ENCODE measurements at places on chromosomes 1 and 21.

DNA sequence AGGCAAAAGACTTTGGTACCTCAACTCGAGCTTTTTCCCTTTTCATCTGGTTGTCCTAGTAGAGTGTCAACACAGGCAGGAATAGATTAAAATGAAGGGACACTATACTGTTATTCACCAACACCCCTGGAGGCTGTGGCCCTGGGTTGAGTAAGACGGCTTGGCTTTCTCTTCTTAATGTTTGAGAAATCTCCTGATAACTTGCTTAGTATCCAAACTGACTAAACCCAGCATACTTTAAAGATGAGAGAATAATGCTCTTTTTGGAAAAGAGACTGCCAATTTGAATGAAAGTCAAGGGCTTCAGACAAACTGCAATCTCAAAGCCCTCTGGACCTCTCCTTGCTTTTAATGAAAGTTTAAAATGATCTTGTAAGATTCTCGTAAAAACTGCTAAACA, 2.6 kb upstream of the SLC30A1 start:
- DNase-seq, result no peak

GRCh38 chr1:184881941-184882913, 92.1 kb downstream of the NIBAN1 start:
- no peak for DNase-seq

DNA sequence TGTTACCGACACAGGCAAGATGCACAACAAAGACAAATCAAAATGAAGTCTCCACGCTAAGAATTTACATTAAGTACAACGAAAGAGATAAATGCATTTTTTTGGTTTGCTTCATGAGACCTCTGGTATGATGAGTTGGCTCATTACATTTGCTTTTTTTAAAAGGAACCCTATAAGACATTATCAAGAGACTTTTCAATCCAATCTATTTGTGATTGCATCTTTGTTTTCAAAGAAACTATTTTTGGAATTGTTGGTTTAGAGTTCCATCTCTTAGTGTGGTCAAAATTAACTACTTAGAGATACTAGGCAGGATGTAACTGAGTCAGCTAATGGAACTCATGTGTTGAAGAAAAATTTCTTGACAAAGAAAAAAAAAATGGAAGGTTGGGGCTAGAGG, 200.1 kb downstream of the ZC3H11B start:
- no peak for DNase-seq

- no peak for DNase-seq
Observed at GRCh38 chr1:43994071-43994470, 2.7 kb downstream of the CCDC24 start.

DNA sequence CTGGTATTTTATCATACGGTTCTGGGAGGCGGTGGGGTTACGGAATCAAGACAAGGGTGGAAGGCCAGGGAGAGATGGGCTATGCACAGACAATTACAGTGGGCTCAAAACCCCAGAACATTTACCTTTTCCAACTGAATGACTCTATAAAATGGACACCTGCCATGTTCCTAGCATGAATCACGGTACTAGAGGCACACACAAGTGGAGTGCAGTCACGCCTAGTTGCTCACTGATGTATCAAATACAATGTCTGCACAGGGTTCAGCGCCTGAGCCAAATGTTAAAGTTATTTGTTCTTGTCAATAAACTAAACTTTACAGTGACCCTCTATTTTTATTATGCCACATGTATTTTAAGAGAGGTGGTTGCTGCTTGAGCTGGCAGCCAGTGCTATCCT, 121.4 kb downstream of the ATG4C start:
- DNase-seq, result no peak

- DNase-seq, result no peak
Observed at GRCh38 chr1:201394591-201394990, 4.5 kb downstream of the LAD1 start.

- no peak for DNase-seq
Observed at GRCh38 chr1:240169188-240169587, 77.5 kb downstream of the FMN2 start.

- no peak for DNase-seq
Observed at GRCh38 chr1:55988963-55989452, 590.4 kb downstream of the PLPP3 start.

DNA sequence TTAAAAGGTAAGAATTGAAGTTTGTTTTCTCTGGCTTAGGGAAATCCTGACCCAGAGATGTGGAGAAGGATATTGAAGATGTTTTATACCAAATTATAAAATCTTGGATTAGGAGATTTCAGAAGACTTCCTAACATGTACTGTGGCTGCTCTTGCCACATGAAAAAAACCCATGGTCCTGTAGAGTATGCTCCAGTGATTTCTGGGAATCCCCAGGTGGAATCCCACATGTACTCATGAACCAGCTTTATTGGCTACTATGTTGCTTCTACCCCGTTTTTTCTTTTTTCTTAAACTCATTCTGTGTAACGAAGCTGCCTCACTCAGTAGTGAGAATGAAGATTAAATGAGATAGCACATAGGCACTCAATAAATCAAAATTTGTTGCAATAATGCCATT, 132.7 kb upstream of the SGIP1 start:
- no peak for DNase-seq

DNA sequence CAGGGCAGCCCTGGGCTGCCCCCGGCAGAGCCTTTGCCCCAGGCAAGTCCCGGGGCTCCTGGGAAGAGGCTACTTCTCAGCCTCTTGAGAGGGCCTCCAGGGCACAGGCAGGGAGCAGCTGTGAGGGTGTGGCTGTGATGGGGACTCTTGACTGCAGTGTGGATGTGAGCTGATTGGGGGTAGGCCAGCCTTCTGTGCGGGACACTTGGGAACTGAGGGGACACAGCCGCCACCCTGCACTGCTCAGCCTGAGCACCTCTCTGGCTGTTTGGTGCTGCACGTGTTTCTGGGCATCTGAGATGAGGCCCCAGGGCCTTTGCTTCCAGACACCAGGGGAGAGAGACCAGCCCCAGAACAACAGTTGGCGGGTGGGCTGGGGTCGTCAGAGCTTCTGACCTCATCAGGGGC, 62.1 kb downstream of the SKI start:
- no peak for DNase-seq

- DNase-seq, result no peak
Observed at GRCh38 chr1:230456478-230456877, 30.3 kb upstream of the PGBD5 start.

DNA sequence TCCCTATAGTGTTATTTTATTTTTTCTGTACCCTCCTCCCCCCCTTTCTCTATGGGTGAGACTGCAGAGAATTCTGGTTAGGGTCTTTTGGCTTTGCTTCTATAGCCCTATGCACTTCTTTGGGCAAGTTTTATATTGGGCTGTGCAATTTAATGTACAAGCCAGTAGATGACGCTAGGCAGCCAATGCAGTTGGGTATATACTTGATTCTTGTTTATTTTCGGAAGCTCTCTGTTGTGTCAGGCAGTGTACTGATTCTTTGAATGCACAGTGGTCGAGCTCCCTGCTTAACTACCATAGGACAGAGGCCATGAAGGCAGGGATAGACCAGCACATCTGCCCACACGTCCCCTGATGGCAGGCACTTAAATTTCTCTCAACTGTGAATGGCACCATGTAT, 34.1 kb upstream of the GPR52 start:
- no peak for DNase-seq

DNA sequence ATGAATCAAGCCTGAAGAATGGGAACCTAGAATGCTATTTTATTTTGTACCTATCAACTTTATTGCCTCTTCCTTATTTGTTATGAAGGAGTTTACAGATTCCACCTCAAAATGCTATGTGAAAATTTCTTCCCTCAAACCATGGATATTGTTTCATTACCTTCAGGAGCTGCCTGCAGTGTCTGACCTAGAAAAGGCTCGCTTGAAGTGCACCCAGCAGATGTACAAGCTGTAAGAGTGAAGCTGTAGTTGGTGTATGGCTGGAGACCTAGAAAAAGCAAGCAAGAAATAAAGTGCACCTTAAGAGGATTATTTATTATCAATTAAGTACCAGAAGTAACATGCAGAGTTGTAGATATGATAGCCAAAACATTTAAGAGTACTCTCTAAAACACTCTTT, 199.4 kb downstream of the KCTD3 start:
- DNase-seq, result no peak
